HepG2 (cell line): ENCODE measurements at places on chromosomes 3 and 15. TPM values are rescaled to one million over a fixed set of nuclear protein-coding genes. Genes with fewer than 3 reads are reported as not detected.

- no peak overlapping the region for H3K27ac ChIP-seq
- no peaks in the 10 kb centered on the region for H3K27me3 ChIP-seq
- peak; percentile 25 for DNase-seq
Measured at GRCh38 chr3:19146685-19147650, 1.3 kb upstream of the KCNH8 start.

- no peaks in the 10 kb centered on the region for H3K27me3 ChIP-seq
- no peak for DNase-seq
- H3K4me3 ChIP-seq, result no peak overlapping the region
- no peaks in the 10 kb centered on the region for H3K4me1 ChIP-seq
- H3K27ac ChIP-seq, result no peak overlapping the region
- no peaks in the 10 kb centered on the region for H3K36me3 ChIP-seq
Measured at GRCh38 chr3:16739541-16740105, 134.4 kb upstream of the DAZL start.

GRCh38 chr15:41493205-41493901, at the start of gene ITPKA:
Gene ITPKA (plus strand): TSS chr15:41493874. CDS start chr15:41493928, 54 bp downstream.
- H3K4me1 ChIP-seq, result peaks cover 31% of the 10 kb centered on the region
- H3K27ac ChIP-seq, result peak within 1 kb of the TSS; percentile 97
- no peaks in the 10 kb centered on the region for H3K36me3 ChIP-seq
- H3K27me3 ChIP-seq, result no peaks in the 10 kb centered on the region
- peak within 1 kb of the TSS; percentile 85 for H3K4me3 ChIP-seq

GRCh38 chr3:159763011-159763601, 225.5 kb upstream of the IL12A start:
- peaks cover 44% of the 10 kb centered on the region for H3K27me3 ChIP-seq
- peaks cover 18% of the 10 kb centered on the region for H3K4me1 ChIP-seq
- H3K4me3 ChIP-seq, result peak overlapping the region; percentile 61
- DNase-seq, result no peak
- no peak overlapping the region for H3K27ac ChIP-seq
- H3K36me3 ChIP-seq, result no peaks in the 10 kb centered on the region

DNA sequence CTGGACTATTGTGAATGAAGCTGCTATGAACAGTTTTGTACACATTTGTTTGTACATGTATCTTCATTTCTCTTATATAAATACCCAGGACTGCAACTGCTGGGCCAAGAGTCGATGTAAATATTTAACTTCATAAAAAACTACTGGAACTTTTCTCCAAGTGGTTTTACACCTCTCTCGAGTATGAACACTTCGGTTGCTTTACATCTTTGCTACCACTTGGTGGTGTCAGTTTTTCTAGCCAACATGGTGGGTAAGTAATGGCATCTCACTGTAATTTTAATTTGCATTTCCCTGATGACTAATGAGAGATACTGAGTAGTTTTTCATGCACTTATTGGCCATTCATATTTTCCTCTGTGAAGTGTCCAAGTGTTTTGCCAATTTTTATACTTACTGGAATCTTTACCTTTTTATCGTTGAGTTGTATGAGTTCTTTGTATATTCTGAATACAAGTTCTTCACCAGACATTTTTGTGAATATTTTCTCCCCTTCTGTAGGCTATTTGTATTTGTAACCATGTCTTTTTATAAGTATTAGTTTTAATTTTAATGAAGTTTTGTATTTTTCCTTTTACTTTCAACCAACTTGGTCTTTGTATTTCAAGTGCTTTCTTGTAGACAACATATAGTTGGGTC, 44.4 kb downstream of the PCOLCE2 start:
- H3K4me3 ChIP-seq, result no peak overlapping the region
- H3K4me1 ChIP-seq, result peaks cover 15% of the 10 kb centered on the region
- peak; percentile 16 for DNase-seq
- no peaks in the 10 kb centered on the region for H3K36me3 ChIP-seq
- H3K27me3 ChIP-seq, result no peaks in the 10 kb centered on the region

GRCh38 chr15:84151205-84151931, 84.2 kb upstream of the GOLGA6L4 start:
- H3K4me3 ChIP-seq, result no peak overlapping the region
- H3K27me3 ChIP-seq, result no peaks in the 10 kb centered on the region; the same call in 1 of the 2 replicates
- no peaks in the 10 kb centered on the region for H3K4me1 ChIP-seq
- no peak for DNase-seq

- H3K27me3 ChIP-seq, result no peaks in the 10 kb centered on the region
- DNase-seq, result peak; percentile 38
- no peaks in the 10 kb centered on the region for H3K36me3 ChIP-seq
Measured at GRCh38 chr3:113556946-113557335, 24.6 kb downstream of the SIDT1 start.

DNA sequence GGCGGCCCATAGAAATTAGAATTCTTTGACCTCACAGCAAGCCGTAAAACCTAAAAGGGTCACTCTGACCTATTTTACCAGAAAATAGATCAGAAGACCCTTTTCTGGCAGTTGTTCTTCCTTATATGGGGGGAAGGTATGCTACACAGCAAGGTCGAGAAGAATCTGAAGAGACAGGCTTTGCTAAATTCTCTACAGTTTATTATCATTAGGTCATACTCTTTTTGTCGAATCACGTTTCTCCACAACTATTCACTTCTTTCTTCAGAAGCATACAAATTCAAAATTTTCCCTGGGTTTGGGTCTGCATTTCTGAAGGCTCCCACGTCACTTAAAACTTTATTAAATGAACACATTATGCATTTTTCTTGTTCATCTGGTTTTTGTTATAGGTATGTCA, 229.5 kb upstream of the GRM7 start:
- H3K27ac ChIP-seq, result no peak overlapping the region
- no peak for DNase-seq
- no peaks in the 10 kb centered on the region for H3K4me1 ChIP-seq
- no peaks in the 10 kb centered on the region for H3K36me3 ChIP-seq
- no peaks in the 10 kb centered on the region for H3K27me3 ChIP-seq
- H3K4me3 ChIP-seq, result no peak overlapping the region

DNA sequence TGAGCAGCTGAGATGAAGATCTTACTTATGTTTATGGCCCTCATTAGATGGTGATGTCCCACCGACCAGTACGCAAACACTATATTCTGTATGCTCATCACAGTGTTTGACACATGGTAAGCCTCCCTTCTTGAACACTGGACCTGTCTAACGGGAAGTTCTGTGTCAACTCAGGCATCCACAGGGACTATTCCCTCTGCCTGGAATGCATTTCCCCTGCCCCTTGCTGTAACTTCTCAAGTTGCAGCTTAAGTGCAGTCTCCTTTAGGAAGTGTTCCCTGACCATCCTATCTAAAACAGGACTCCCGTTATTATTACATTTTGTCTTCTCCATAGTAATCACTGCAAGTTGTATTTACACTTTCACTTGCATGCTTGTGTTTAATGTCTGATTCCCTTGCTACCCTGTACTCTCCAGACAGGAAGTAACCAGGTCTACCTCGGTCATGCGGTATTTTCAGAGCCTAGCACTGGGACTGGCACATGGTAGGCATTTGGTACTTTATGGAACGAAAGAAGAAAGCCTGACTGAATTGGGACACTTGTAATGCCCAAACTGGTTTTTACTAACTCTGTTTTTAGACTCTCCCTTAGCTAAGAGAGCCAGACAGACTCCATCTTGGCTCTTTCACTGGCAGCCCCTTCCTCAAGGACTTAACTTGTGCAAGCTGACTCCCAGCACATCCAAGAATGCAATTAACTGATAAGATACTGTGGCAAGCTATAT, 8.7 kb downstream of the DET1 start:
- no peaks in the 10 kb centered on the region for H3K27me3 ChIP-seq
- H3K4me1 ChIP-seq, result no peaks in the 10 kb centered on the region
- no peak overlapping the region for H3K4me3 ChIP-seq
- no peaks in the 10 kb centered on the region for H3K36me3 ChIP-seq

DNA sequence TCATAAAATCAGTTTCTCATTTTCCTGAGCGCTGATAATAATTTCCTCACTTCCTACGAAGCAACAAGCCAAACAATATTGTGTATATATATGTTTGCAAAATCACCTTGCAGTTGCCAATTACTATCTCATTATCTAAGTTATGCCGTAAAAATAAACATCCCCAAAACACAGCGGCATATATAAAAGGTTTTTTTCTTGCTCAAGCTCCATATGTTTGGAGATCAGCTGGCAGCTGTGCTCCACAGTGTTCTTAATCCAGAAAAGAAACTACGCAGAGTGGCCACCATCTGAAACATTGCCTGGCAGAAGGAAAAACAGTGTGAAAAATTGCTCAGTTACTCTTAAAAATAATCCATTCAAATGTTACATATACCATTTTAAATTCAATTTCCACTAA, 951.4 kb downstream of the PLOD2 start:
- no peaks in the 10 kb centered on the region for H3K4me1 ChIP-seq
- no peak overlapping the region for H3K4me3 ChIP-seq
- H3K36me3 ChIP-seq, result no peaks in the 10 kb centered on the region

DNA sequence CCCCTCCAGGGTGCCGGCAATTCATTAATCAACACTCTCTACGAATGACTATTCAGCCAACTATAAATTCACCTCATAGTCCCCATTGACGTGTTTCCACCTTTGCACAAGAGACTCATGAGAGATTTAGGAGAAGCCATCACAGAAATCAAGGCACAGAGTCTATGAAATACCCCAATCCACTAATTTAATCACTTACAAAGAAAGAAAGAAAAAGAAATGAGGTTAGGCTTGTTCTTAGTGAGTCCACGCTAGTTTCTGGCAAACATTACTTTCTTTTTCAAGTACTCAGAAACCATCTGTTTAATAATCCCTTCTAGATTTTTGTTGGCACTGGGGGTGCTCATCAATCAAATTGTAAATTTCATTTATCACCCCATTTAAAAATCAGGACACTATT, 125.2 kb upstream of the ADPGK start:
- no peak overlapping the region for H3K27ac ChIP-seq
- H3K36me3 ChIP-seq, result no peaks in the 10 kb centered on the region
- no peak for DNase-seq
- H3K27me3 ChIP-seq, result no peaks in the 10 kb centered on the region; the same call in 1 of the 2 replicates

GRCh38 chr15:92772626-92773244, 117.2 kb upstream of the FAM174B start:
- H3K4me3 ChIP-seq, result no peak overlapping the region
- H3K27ac ChIP-seq, result no peak overlapping the region

DNA sequence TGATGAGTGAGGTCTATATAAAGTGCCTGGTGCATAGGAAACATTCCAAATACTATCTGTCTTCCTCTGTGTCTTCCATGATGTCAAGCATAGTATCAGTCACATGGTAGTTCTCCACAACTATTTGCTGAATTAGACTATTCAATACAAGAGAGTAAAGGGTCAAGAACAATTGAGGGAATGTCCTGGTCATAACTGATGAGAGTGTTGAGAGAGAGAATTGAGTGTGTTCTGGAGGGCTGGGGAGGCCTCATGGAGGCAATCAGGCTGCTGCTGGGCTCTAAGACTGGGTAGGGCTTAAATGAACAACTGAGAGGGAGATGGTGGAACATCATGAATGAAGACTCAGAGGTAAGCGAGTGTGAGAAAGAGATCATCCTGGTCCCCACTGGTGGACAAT, 433.7 kb upstream of the ONECUT1 start:
- no peaks in the 10 kb centered on the region for H3K36me3 ChIP-seq
- no peak overlapping the region for H3K27ac ChIP-seq
- H3K4me1 ChIP-seq, result peaks cover 15% of the 10 kb centered on the region
- no peak for DNase-seq
- H3K27me3 ChIP-seq, result no peaks in the 10 kb centered on the region
- H3K4me3 ChIP-seq, result no peak overlapping the region

DNA sequence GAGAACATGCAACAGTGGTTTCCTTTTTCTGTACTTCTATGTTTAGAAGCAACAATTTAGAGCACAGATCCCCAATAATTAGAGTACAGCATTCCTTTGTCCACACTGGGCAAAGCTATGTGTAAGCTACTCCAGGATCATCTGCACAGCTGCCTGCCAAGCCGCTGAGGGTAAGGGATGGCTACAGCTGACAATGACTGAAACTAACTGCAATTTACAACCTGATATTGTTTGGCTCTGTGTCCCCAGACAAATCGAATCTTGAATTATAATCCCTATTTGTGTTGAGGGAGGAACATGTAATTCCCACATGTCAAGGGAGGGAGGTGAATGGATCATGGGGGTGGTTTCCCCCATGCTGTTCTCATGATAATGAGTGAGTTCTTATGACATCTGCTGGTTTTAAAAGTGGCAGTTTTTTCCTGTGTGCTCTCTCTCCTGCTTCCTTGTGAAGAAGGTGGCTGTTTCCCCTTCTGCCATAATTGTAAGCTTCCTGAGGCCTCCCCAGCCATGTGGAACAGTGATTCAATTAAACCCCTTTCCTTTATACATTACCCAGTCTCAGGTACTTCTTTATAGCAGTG, 54.8 kb upstream of the TNFSF10 start:
- H3K27ac ChIP-seq, result no peak overlapping the region
- H3K4me1 ChIP-seq, result peaks cover 25% of the 10 kb centered on the region
- no peaks in the 10 kb centered on the region for H3K27me3 ChIP-seq

- H3K27ac ChIP-seq, result no peak overlapping the region
- H3K27me3 ChIP-seq, result no peaks in the 10 kb centered on the region
- no peak overlapping the region for H3K4me3 ChIP-seq
Measured at GRCh38 chr3:37953226-37953625, 37.4 kb upstream of the VILL start.

DNA sequence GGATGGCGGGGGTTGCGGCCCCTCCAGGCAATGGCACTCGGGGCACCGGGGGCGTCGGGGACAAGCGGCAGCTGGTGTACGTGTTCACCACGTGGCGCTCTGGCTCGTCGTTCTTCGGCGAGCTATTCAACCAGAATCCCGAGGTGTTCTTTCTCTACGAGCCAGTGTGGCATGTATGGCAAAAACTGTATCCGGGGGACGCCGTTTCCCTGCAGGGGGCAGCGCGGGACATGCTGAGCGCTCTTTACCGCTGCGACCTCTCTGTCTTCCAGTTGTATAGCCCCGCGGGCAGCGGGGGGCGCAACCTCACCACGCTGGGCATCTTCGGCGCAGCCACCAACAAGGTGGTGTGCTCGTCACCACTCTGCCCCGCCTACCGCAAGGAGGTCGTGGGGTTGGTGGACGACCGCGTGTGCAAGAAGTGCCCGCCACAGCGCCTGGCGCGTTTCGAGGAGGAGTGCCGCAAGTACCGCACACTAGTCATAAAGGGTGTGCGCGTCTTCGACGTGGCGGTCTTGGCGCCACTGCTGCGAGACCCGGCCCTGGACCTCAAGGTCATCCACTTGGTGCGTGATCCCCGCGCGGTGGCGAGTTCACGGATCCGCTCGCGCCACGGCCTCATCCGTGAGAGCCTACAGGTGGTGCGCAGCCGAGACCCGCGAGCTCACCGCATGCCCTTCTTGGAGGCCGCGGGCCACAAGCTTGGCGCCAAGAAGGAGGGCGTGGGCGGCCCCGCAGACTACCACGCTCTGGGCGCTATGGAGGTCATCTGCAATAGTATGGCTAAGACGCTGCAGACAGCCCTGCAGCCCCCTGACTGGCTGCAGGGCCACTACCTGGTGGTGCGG, 1.9 kb downstream of the CHST2 start:
- no peaks in the 10 kb centered on the region for H3K36me3 ChIP-seq
- H3K27ac ChIP-seq, result no peak overlapping the region
- H3K27me3 ChIP-seq, result peaks cover 2% of the 10 kb centered on the region

- H3K36me3 ChIP-seq, result no peaks in the 10 kb centered on the region
- H3K4me1 ChIP-seq, result no peaks in the 10 kb centered on the region
- no peak overlapping the region for H3K4me3 ChIP-seq
- no peaks in the 10 kb centered on the region for H3K27me3 ChIP-seq
Measured at GRCh38 chr3:76651784-76652183, 388.1 kb upstream of the ROBO2 start.

The GALK2 gene
- polyA plus RNA-seq, result 15.5 and 17.6 TPM in 2 replicates

The SPRED1 gene
- 3.4 and 3.8 TPM in 2 replicates for polyA plus RNA-seq

The TGM4 gene
- polyA plus RNA-seq, result 0.07 and 0.10 TPM in 2 replicates

The DCLK3 gene
- polyA plus RNA-seq, result not detected in 2 replicates

The RBM5 gene
- polyA plus RNA-seq, result 204 and 254 TPM in 2 replicates

The SUCNR1 gene
- 0.03 TPM in 1 of 2 replicates, not detected in the other for polyA plus RNA-seq

The FRMD4B gene
- polyA plus RNA-seq, result 2.4 and 3.0 TPM in 2 replicates

The CERS3 gene
- polyA plus RNA-seq, result not detected in 2 replicates

The DLL4 gene
- polyA plus RNA-seq, result 0.25 and 0.27 TPM in 2 replicates
